ENCODE measurements at places on chromosomes 5 and 9.
A peak's percentile ranks its signal among the peaks of the same experiment; 100 is the strongest.

- no peak for DNase-seq
Measured at GRCh38 chr5:180138976-180139730, 67.6 kb upstream of the RNF130 start.

DNA sequence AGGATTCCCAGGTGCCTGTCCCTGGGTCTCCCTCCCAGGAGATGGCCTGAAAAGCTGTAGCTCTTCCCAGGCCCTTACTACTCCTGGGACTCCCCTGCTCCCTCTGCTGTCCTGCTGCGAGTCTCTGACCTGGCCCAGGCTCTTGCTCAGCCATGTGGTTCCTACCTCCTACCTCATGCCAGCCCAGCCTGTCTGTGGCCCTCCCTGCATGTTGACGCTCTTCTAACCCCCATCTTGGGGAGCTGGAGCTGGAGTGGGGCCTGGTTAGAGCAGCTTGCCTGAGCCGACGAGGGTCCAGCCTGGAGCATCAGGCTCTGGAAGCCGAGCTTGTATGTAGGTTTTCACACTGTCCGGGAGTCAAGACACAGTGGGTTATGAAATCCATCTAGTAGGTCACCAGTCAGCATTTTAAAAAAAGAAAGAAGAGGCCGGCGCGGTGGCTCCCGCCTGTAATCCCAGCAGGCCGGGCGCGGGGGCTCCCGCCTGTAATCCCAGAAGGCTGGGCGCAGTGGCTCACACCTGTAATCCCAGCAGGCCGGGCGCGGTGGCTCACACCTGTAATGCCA is 244.4 kb downstream of the FANCC start:
- no peak for DNase-seq

DNA sequence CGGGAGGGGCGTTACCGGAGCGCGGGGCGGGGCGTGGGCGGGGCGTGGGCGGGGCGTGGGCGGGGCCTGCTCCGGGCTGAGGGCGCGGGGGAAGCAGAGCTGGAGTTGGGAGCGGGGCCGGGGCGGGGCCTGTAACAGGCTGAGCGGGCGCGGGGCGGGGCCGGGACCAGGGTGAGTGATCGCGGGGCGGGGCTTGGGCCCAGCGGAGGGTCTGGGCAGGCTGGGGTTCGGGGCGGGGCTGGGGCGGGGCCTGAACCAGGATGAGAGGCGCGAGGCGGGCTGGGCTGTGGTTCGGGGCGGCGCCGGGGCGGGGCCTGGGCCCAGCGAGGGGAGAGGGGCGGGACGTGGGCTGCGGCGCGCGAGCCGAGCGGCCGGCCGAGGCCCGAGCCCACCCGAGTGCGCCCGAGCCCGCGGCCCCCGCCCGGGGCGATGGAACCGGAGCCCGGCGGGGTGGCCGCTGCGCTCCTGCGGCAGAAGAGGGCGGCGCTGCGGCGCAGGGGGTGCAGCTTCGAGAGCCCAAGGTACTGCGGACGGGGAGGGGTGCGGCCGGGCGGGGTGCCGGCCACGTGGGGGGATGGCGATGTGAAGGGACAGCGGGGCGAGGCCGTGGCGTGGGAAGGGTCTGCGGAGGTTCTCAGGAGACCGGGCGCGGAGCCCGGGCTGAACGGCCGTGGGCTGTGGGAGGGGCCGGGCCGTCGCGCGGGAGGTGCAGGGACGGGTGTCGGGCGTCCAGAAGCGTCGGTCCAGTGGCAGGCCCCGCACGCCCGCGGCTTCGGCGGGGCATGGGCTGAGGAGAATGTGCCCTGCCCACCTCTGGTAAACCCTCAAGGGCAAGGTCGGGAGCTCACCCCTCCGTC is 39.5 kb upstream of the GARNL3 start:
- peak; percentile 93 for DNase-seq

DNA sequence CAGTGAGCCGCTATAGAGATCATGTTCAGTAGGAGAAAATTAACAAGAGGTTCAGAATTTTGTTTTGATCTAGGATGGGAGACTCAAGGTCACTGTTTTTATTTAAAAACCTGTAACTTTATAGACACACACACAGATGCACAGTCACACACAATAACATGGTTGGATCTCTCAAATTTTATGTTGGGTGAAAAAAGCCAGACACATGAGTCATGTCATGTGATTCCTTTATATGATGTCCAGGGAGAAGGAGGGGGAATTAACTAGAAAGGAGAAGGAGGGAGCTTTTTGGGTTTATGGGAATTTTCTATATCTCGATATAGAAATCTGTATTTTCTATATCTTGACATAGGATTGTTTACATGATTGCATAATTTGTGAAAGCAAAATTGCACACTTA is 17.1 kb downstream of the C6 start:
- DNase-seq: no peak
